Activated T-helper 2 cell treated with anti-CD3 and anti-CD28 coated beads, Interferon-gamma antibody, Interleukin-2, Interleukin-4, amounts not matched to agents 10 μg/mL and 5 μg/mL and 100 μg/mL, durations not matched to agents 14 hours and 24 hours and 36 hours (primary cell): ENCODE measurements at places on chromosomes 1 and 21. TPM values are rescaled to one million over a fixed set of nuclear protein-coding genes. Genes with fewer than 3 reads are reported as not detected.

The GIPC2 gene
- total RNA-seq = 0.07 and 0.09 TPM in 2 replicates

The ENO1 gene
- 3,630 and 3,637 TPM in 2 replicates for total RNA-seq

The PSMD4 gene
- total RNA-seq = 271 and 280 TPM in 2 replicates

The TNFRSF25 gene
- total RNA-seq = 88.0 and 89.7 TPM in 2 replicates

The REN gene
- total RNA-seq = not detected in 2 replicates

The MYOM3 gene
- not detected in 2 replicates for total RNA-seq

The IGSF9 gene
- not detected in 2 replicates for total RNA-seq

The GUCA2B gene
- total RNA-seq = not detected in 2 replicates

The IVL gene
- not detected in 2 replicates for total RNA-seq

The ITLN1 gene
- not detected in 2 replicates for total RNA-seq

The VASH2 gene
- total RNA-seq = 1.3 and 1.8 TPM in 2 replicates

The RAB3B gene
- total RNA-seq = 0.07 and 0.09 TPM in 2 replicates

The ITGB2 gene
- total RNA-seq = 210 and 212 TPM in 2 replicates

The MYOG gene
- total RNA-seq = not detected in 2 replicates

The ZNF496 gene
- total RNA-seq = 19.2 and 19.4 TPM in 2 replicates

The SHE gene
- 0.05 TPM in 1 of 2 replicates, not detected in the other for total RNA-seq

The TRAPPC10 gene
- 67.3 and 69.9 TPM in 2 replicates for total RNA-seq
